ENCODE measurements at places on chromosomes 4 and X.

DNA sequence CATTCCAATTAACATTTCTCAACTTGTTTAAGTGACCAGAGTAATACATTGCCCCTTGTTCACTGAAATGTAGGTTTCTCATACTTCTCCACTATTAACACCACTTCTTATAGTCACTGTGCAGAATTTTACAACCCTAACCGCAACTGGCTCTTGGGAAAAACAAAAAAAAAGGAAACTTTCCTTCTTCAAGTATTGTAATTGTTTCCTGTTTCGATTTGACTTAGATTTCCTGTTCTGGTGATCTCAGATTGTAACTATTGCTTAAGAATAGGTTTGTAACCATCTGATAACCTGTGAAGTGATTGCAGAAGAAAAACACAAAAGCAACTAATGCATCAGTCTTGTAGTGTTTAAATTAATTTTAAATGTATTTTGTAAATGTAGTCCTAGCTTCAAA, 594.7 kb upstream of the GALNT7 start:
- no peak for DNase-seq

DNA sequence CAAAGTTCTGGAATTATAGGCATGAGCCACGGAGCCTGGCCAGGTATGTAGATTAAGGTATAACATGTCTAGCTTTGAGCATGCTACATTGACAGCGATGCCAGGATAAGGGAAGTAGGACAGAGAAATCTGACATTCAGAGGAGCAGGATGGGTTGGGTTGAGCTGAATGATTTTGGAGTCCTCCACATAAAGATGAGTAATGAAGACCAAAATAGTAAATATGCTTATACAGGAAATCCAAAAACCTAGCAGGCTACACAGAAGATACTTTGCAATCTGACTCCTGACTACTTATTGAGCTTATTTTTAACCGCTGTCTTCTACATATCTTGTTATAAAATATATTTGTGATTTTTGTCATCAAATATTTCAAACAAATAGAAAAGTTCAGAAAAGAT, 69.7 kb downstream of the PDGFC start:
- no peak for DNase-seq

- DNase-seq: no peak
Observed at GRCh38 chr4:27001398-27002164, 140.9 kb downstream of the STIM2 start.

DNA sequence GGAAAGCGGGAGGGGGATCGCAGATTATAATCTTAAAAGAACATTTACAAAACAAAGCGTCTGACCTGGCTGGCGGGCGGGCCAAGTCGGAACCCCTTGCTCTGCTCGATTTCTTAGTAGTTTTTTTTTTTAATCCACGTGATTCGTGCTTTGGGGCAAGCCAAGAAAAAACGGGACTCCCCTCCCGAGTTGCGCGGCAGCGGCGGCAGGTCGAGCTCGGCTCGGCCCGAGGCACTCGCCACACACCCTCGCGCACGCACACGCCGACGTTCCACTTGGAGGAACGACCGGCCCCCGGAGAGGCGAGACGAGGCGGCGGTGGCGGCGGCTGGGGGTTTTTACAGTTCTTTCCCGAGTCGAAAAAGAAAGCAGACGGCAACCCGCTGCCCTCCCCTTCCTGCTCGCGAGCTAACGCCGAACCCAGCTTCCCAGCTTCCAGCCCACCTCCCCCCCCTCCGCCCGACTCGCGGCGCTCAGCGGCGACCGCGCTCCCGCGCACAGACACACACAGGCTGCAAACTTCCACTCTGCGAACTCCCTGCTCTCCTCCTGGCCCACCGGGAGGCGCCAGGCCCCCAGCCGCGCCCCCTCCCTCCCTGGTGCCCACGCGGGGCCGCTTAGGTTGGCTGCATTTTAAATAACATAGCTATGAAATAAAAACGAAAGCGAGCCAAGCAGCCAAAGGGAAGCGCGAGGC, 1.2 kb downstream of the BCOR start:
- DNase-seq: no peak

DNA sequence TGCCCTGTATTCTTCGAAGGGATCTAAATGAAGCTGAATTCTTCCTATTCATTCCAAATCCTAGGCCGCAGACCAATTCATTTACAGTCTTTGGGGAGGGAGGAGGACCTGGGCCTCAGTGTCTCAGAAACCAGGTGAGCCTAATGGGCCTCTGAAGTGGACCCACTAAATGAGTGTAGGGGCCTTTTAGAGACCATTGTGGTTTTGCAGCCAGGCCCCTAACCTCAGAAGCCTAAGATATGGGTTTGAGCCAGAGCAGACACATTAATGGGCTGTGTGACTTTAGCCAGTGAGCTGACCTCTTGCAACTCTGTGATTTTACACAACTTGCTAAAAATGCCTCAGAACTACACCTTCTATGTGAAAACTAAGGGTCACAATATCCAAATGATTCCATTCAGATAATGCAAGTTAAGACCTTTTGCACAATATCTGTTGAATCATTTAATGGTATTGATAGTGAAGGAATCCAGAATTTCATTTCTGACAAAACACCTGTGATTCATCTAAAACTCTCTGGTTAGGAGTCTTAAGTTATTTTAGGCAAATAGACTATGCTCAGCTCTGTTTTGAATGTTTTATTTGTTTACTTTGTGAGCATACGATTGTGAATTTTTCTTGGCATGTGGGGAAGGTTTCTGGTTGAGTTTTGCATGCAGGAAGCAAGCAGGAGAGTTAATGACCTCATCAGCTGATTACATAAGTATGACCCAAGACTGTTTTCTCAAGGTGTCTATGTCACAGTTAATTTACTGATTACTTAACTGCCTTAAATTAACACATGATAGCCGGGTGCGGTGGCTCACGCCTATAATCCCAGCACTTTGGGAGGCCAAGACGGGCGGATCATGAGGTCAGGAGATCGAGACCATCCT, 75.0 kb downstream of the EVC start:
- no peak for DNase-seq

DNA sequence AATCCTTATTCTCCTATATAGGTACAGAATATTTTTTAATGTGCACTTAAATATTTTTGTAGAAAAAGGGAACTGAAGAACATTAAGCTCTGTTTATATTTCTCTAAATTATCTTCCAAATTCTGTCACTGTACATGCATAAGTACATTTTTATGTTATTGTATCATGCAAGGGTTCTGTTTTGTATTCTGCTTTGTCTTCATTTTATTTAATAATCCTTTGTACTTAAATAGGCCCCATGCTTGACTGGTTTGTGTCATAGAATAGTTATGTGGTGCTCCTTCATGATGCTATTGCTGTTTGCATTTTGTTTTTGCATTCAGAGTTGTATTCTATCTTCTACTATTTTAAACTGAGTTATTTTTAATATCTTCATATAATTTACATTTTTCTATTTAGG, 111.9 kb upstream of the EDNRA start:
- no peak for DNase-seq

DNA sequence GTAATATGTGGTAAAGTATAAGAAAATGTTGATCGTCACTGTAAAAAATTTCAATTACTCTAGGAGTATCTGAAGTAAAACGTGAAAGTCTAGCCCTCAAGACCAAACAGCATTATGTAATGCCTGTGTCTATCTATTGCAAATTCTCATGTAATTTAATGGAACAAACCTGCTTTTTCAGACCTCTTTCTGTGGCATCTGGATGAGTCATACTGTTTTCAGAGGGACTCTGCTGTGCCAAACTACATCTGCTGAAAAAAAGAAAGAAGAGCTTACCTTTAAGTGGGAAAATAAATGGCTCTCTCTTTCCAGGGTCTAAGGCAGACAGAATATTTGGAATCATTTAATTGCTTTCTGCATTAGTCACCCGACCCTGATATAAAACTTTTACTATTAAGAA, 89.8 kb upstream of the ARMCX2 start:
- no peak for DNase-seq

GRCh38 chrX:103792916-103793544, 16.4 kb downstream of the PLP1 start:
- no peak for DNase-seq

DNA sequence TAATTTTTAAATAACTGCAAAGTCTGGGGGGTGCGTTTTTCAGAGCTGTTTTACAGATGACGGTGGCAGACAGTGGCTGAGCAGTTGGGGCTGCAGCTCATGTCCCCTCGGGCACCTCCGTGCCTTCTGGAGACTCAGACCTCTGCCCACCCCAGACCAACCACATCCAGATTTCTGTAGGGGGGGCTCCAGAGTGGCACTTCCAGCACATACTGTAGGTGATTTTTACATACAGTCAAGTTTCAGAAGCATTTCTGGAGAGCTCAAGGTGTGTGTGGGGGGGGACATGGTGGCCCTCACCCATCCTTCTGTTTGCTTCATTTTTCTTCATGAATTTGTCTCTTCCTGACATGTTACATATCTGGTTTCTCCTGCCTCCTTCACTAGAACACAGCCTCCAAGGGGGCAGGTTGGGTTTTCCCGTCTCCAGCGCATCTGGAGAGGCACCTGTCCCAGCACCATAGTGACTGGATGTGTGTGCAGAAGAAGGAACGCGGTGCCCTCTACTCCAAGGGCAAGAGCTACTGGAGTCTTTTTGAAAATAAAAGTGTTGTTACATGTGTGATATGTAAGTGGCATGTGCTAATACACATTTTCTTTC, 37.5 kb downstream of the TMEM271 start:
- no peak for DNase-seq

- DNase-seq: no peak
Observed at GRCh38 chrX:10783451-10783995, 163.1 kb upstream of the MID1 start.

GRCh38 chr4:147423229-147423628, 57.7 kb upstream of the EDNRA start:
- DNase-seq: no peak

DNA sequence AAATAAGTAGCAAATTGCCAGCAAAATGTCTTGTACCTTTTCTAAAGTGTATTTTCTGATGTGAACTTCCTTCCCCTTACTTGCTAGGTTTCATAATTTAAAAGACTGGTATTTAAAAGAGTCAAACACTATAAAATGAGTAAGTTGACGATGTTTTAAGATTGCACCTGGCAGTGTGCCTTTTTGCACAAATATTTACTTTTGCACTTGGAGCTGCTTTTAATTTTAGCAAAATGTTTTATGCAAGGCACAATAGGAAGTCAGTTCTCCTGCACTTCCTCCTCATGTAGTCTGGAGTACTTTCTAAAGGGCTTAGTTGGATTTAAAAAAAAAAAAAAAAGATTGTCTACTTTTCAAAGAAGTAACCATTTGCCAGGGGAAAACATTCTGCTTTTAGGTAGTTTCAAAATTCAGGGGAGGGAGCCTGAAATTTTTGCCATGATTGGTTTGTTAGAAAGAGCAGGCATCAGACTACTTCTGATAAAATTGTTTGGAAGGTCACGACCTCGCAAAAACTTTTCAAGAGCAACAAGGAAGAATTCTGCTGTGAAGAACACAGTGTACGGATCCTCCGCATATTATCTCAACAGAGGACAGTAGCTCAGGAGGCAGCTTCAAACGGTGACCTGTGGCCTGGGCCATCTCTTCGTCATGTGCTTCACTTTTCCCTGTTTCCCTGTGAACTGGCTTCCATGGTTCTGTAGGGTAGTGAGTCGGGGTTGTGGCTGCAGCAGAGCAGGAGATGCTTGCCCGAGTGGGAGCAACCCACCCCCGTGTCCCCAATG, 66.1 kb downstream of the CDS1 start:
- no peak for DNase-seq

- no peak for DNase-seq
Observed at GRCh38 chrX:22594766-22595165, 322.1 kb downstream of the CBLL2 start.

DNA sequence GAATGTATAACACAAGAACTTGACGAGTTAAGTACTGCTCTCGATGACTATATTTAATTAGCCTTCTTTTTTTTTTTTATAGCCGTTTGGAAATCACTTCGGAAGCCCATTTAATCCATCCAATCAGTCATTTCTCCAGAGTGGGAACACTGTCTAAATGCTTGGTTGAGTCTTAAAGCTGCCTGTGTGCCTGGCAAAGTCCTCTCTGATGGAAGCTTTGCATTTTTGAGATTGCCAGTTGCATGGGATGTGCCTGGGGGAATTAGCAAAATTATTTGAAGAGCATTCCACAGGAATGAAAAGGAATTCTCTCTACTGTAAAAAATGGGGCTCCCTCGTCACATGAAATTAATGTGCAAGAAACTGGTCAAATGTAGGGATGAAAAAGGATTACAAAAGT, 398.8 kb upstream of the RPS6KA3 start:
- no peak for DNase-seq

- no peak for DNase-seq
Observed at GRCh38 chr4:104235967-104236366, 258.7 kb downstream of the CXXC4 start.

DNA sequence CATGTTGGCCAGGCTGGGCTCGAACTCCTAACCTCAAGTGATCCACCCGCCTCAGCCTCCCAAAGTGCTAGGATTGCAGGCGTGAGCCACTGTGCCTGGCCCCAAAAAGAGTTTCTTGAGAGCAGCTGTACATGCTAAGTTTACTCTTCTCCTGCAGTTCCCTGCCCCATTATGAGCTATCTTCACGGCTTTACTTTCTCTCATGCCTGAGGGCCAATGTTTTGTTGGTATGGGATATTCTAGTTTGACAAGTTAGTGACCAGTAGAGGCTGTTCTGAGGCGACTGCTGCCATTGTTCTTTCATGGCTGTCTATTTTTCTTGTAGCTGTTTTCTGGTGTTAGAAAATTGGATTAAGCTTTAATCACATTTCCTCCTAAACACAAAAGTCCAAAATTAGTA, 78.0 kb upstream of the STX18 start:
- no peak for DNase-seq

Data from NCI-H1694 treated with DMSO at 0.1 percent for 48 hours (cell line).